ENCODE measurements at places on chromosomes 1 and 21.

- DNase-seq: no peak
Observed at GRCh38 chr21:43323244-43324005, 103.5 kb downstream of the SIK1 start.

GRCh38 chr1:23748016-23748415, 4.7 kb downstream of the ELOA start:
- no peak for DNase-seq

- no peak for DNase-seq
Observed at GRCh38 chr1:59485171-59485570, 188.3 kb downstream of the FGGY start.

DNA sequence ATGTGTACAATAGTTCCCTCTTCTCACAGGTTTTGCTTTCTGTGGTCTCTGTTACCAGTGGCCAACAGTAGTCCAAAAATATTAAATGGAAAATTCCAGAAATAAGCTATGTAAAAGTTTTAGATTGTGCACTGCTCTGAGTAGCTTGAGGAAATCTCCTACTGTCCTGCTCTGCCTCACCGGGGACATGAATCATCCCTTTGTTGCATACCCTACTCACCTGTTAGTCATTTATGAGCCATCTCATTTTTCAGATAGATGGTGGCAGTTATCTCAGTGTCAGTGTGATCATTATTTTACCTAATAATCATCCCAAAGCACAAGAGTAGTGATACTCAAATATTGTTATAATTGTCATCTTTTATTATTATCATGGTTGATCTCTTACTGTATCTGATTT, 688.1 kb downstream of the PLA2G4A start:
- no peak for DNase-seq

DNA sequence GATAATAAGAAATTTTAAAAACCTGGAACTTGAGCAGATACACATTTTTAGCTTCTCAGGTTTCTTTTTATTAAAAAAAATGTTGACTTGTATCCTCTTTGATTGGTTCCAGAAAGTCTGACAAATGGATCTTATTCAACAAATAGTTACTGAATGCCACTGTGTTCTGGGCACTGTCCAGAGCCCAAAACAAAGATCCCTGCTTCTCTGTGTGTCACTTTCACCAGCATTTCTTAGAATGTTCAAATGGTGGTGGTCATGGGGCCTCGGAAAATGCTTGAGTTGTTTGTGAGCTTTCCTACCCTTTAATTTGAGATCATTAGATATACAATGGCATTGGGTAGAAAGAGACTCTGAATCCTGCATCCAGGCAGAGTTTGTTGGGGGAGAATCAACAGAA, 19.9 kb downstream of the ACTN2 start:
- no peak for DNase-seq

DNA sequence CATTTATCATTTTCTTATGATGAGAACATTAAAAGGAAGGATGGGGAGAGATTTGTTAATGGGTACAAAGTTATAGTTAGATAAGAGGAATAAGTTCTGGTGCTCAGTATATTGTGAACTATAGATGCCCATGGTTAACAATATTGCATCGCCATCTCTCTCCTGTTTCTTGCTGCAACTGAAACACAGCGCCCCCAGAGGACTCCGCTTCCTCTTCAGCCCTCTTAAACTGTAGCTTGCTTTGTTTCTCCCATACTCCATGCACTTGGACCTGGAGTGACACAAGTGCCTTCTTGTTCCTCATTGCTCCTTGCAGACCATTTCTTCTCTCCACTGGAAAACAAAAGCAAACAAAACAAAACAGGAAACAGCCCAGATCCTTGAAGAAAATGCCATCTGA, 70.1 kb upstream of the NTPCR start:
- DNase-seq: no peak

- DNase-seq: no peak
Observed at GRCh38 chr1:51570063-51570710, 46.7 kb upstream of the OSBPL9 start.

DNA sequence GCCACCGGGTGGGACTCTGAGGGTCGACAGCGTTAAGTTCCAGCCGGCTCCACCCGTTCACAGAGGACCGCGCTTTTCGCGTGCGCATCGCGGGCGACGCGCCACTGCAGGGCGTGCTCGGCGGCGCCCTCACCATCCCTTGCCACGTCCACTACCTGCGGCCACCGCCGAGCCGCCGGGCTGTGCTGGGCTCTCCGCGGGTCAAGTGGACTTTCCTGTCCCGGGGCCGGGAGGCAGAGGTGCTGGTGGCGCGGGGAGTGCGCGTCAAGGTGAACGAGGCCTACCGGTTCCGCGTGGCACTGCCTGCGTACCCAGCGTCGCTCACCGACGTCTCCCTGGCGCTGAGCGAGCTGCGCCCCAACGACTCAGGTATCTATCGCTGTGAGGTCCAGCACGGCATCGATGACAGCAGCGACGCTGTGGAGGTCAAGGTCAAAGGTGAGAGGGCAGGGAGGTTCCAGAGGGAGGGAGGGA, 4.9 kb downstream of the BCAN start:
- no peak for DNase-seq

GRCh38 chr1:182388392-182389134, 3.0 kb downstream of the GLUL start:
- DNase-seq: no peak

DNA sequence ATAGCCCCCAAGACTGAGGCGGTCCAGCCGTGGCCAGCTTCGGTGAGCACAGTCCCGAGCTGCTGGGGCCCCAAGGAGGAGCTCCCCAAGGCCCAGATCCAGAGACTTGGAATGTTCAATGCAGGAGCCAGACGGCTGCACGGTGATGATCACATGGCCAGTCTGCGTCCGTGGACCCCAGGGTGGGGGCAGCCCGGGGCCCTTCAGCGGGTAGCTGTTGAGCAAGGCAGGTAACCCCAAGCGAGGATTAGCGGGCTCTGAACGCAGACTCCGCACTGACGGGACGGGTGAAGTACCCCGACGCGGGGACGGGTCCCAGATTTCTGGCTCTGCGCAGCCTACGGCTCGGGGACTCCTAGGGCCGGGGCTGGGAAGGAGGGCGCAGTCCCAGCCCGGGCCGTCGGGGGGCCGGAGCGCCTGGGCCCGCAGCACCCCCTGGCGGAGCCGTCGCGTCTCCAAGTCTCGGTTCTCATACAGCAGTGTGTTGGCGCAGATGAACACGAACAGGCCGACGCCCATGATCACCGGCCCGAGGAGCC, 2.7 kb downstream of the TMEM200B start:
- peak; percentile 59 for DNase-seq

GRCh38 chr21:43332861-43333297, 94.1 kb downstream of the SIK1 start:
- no peak for DNase-seq

DNA sequence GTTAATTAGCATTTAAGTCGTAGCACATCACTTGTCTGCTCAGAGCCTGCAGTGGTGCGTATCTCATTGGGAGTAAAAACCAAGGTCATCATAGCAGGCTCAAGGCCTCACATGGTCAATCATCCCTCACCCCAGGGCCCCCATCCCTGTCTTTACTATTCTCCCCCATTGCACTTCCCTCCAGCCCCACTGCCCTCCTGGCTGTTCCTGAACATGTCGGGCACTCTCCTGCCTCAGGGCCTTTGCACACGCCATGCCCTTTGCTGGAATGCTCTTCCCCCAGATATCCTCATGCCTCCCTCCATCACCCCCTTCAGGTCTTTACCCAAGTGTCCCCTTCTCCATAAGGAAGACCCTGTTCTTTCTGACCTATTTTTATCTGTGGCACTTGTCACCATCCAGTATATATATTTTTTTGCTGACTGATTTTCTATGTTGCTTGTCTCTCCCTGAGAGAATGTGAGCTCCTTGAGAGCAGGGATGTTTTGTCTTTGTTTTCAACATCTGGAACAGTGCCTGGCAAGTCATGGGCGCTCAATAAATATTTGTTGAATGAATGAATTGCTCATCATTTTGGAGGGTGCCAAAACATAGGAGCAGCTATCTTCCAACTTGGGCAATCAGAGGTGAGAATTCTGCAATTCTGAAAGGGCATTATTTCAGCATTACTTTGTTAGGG, 74.1 kb upstream of the POU3F1 start:
- DNase-seq: no peak

DNA sequence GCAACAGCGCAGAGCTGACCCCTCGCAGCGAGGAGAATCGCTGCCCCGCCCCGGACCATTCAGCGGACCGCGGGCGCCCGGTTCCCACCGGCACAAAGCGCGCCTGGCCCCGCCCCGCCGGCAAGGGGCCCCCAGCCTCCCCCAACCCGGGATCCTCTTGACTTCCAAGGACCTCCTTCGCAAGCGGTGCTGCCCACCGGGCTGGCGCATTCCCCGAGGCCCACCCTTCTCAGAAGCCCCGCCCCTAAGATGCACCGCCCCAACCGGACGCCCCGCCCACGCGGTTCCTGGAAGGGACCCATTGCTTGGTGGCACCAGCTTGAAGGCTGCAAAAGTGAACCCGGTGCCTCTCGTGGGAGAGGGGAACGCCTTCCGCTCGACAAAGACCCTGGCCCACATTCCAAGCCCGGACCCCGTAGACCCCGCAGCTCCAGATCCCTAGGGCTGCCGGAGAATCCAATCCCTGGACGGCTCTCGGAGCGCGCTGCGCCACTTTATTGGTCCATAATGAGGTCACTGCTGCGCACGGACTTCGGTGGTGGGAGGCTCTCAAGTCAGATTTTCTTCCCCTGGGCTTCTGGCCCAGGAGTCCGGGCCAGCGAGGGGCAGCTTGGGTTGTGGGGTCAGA, 2.0 kb downstream of the HES3 start:
- peak; percentile 32 for DNase-seq

- DNase-seq: no peak
Observed at GRCh38 chr21:33059380-33059841, 10.5 kb upstream of the OLIG1 start.

DNA sequence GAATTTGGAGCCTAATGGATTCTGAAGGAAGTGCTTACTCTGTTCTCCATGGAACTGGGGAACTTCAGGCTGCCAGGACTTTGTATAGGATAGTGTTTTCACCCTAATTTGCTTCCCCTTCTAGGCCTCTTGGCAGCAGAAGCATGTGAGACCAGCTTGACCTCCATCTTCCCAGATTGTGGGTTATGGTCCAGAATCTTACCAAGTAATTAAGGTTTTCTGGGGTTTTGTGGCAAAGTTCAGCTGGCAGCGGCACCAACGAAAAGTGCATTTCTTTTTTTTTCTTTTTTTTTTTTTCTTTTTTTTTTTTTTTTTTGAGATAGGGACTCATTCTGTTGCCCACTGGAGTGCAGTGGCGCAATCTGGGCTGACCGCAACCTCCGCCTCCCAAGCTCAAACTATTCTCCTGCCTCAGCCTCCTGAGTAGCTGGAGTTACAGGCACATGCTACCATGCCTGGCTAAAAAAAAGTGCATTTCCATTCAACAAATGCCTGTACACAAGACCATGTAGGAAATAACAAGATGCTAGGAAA, 3.4 kb upstream of the BMP8A start:
- no peak for DNase-seq

DNA sequence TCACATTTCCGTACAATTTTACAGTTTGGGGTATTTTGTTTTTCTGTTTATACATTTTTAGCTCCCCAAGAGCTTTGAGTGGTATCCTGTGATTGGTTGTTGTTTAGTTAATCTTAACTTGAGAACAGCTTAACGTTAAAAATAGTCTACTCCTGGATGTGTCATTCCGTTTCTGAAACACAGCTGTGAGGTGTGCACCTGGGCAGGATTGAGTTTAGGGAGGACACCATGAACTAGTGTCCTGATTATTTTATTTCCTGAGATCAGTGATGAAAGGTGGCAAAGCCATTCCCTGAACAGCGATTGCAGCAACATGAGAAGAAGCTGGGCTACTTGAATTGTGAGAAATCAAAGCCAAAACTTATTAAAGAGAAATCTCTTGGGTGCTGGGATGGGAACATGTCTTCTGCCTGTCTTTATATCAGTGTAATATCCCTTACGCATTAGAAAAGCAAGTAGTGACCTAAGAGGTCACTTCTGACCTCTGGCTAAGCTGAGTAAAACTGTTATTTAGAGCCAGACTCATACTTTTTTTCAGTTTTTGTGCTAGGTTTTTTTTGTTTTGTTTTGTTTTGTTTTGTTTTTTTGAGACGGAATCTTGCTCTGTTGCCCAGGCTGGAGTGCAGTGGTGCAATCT, 43.4 kb downstream of the ZBTB40 start:
- DNase-seq: no peak

- no peak for DNase-seq
Observed at GRCh38 chr1:63319046-63320021, 3.0 kb upstream of the FOXD3 start.

DNA sequence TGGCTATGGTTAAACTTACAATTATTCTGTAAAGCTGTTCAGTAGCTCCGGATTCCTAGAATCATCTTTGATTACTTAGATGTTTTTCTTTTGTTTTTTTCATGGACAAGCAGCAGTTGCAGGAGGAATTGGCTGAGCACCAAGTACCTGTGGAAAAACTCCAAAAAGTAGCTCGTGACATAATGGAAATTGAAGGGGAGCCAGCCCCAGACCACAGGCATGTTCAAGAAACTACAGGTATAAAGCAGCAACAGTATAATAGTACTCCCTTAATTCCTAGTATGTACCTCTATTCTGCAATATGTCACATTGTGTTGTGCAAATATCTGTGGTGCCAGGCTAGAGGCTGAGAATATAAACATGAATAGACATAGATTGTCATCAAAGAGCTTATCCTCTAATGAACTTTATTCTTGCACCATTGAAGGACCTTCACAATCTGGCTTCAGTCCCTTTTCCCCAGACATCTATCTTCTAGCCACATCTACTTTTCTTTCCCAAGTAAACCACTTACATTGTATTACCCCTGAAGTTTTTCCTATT, 132.3 kb upstream of the BMP8A start:
- no peak for DNase-seq

DNA sequence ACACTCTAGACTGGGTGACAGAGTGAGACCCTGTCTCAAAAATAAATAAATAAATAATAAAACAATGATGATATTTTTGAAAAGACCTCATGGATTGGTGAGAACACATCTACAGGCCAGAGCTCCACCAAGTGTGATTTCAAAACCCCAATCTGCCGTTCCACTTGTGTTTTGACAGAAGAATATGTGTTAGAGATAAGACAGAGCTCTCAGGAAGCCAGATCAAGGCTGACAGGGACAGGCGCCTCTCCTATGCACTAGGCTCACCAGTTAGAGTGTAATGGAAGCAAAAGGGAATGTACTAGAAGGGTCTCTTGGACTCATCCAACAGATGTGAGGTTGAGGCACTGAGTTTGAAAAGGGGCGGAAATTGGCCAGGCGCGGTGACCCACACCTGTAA, 110.7 kb upstream of the ERRFI1 start:
- DNase-seq: no peak

DNA sequence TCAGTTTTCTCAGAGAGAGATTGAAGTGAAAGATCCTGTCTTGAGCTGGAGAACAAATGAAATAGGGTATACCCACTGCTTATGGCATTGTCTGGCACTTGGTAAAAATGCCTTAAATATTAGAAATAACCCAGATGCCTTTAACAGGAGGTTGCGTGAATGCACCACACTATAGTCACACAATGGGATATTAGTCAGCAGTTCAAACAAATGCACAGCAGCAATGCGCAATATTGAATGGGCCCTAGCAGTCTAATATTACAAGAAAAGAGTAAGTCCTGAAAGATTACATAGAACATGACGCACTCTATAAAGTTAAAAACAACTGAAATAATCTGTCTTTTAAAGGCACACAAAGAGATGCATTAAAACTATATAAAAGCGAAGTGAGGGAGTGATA, 161.1 kb downstream of the EDEM3 start:
- DNase-seq: no peak

GRCh38 chr1:47213230-47213963, 18.6 kb downstream of the TAL1 start:
- no peak for DNase-seq

GRCh38 chr1:58710190-58711085, 10.6 kb upstream of the MYSM1 start:
- DNase-seq: no peak

- DNase-seq: no peak
Observed at GRCh38 chr21:16676391-16676790, 836.5 kb upstream of the CXADR start.

Data from activated T-cell treated with anti-CD3 and anti-CD28 coated beads, Interleukin-2, amount 50 U/mL, for 4 hours (primary cell).